Cortex of kidney (tissue), 1 donor: ENCODE measurements at places on chromosomes 7 and 10.

- no peak for DNase-seq
Observed at GRCh38 chr10:122471531-122472177, 10.3 kb downstream of the HTRA1 start.

GRCh38 chr10:94129393-94130130, 135.8 kb downstream of the PLCE1 start:
- DNase-seq: no peak

- DNase-seq: no peak
Observed at GRCh38 chr7:96720843-96721242, 11.2 kb upstream of the SEM1 start.

- DNase-seq: no peak
Observed at GRCh38 chr7:5590596-5591277, 167.1 kb upstream of the TNRC18 start.

GRCh38 chr10:121899727-121900126, 28.1 kb downstream of the ATE1 start:
- no peak for DNase-seq

GRCh38 chr10:129294944-129295343, 172.1 kb upstream of the MGMT start:
- DNase-seq: no peak

- DNase-seq: no peak
Observed at GRCh38 chr7:101632641-101633040, 3.5 kb upstream of the MYL10 start.

DNA sequence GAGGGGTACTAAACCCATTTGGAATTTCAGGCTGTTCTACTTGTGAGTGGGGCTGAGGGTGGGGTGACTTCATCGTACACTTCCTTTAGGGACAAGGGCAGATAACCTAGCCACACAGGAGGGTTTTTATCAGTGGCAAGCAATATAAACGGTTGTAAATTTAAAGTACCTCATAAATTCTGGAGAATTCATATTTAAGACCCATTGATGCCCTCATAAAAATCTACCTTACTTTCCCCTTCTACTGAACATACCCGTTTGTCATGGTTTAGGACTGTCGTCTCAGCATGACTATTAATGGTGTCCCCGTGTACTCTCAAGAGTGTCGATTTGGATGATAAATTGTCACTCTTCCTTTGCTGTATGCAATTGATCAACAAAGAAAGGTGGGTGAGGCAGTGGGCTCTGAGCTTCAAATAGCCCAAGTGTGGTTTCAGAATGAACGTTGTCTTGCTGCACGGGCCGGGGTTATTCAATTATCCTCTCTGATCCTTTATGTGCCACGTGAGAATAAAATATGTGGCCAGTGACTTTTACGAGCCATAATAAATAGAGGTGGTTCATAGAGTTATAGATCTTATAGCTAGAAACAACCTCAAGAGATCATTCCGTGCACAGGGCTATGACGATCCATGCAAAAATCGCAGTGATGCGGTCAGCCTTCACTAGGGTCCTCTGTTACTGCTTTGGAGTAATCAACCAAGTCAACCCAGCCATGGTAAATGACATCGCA, 82.2 kb downstream of the FAM107B start:
- DNase-seq: no peak

GRCh38 chr7:35727571-35727970, 32.6 kb upstream of the HERPUD2 start:
- DNase-seq: no peak

DNA sequence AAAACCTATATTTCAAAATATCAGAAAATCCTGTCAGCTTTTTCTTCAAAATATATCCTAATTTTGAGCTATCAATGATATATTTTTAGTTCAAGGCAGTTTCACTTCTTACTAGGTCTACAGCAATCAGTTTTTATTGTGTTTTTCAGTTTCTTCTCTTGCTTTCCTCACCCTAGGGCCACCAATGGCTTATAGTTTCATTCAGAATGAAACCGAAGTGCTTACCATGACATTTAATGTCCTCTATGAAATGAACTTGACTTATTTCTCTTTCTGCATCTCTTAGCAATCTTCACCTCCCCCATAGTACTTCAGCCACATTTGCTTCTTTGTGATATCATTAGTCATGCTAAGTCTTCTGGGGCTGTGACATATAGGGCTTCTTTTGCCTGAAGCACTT, 100.3 kb downstream of the ARL5B start:
- no peak for DNase-seq

DNA sequence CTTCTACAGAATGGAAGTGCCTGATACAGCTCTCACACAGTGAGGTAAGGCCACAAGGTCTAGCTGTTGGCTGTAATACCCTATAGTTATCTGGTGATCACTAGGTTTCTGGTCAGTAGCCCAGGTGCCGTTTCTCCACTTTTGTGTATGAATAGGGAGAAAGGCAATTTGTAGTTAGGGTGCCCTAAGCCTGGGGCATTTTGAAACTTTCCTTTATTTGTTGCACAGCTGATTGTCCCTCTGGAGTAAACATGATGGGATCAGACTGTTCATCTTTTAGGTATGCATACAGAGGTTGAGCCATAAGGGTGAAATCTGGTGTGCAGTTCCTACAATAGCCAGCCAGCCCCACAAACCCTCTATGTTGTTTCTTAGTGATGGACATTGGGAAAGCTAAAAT, 112.4 kb downstream of the ANKRD26 start:
- no peak for DNase-seq
